DMS 273 treated with DMSO at 0.1 percent for 48 hours (cell line): ENCODE measurements at places on chromosomes 16 and 17.

- peak; percentile 3 for DNase-seq
Observed at GRCh38 chr16:69796285-69797118, 34.4 kb downstream of the WWP2 start.

DNA sequence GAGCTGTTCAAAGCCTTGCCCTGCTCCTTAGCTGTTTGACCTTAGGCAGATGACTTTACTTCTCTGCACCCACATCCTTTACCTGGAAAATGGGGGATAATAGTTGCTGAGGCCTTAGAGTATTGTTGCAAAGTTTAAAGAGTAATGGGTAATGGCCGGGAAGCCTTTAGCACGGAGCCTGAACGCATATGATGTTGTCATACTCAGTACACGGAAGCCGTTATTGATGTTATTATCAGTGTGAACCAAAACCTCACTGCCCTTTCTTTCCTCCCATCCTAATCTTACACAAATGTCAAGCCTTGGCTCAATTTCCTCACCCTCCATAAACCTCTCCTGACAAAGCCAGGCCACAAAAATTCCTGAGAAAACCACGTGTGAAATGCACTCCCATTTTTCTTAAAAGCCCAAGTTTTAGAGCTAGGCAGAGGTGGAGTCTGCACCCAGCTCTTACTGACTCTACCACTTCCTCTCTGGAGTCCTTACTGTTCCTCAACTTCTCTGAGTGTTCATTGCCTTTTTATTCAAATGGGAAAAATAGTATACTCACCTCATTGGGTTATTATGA lies 67.3 kb upstream of the CACNG3 start:
- no peak for DNase-seq

DNA sequence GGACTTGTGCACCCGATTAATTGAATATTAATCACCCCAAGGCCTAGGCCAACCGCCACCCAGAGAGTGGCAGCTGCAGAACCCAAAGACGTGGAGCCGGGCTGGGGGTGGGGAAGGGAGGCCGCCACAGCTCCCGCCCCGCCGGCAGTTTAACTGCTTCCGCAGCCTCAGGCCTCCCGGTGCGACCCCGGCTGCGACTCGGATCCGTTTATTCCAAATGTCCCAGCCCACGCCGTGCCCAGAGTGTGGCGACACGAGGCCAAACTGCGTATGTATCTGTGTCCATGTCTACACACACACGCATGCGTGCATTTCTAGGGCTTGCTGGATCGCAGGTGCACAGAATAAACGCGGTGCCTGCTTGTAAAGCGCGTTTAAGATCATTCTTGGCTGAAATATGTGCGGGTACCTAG lies 802 bp upstream of the TOB1 start:
- DNase-seq: peak; percentile 74

DNA sequence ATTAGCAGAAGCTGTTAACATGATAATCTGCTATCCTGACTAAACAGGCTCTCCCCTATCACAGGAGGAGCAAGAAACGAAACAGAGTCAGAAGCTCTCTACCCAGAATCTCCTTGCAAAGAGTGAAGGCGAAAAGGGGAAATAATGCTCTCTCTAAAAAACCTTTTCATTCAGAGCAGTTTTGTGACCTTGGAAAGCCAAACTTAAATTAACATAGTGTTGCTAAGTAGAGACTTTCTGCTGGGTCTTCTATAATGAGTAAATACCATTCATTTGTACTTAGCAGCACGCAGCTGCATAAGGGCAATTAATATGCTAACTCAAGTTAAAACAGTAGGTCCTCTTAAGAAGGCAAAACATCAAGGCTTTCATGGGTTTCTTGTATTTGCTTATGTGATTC lies 101.7 kb upstream of the GPR139 start:
- DNase-seq: no peak

DNA sequence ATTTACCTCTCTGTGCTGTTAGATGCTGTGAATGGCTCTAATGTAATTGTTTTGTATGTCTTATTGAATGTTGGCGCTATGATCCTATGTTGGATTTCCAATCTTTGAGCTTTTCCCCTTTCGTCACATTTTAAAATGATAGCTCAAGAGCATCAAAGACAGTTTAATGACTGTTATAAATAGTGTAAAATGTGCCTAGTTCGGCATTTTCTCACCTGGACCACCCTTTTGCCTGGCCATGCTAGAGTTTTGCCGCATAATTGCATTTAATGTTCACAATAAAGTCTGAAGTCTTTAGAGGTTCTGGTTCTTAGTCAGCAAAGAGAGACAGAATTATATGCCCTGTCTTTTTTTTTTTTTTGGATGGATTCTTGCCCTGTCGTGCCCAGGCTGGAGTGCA lies 155.2 kb downstream of the SNX29 start:
- no peak for DNase-seq

DNA sequence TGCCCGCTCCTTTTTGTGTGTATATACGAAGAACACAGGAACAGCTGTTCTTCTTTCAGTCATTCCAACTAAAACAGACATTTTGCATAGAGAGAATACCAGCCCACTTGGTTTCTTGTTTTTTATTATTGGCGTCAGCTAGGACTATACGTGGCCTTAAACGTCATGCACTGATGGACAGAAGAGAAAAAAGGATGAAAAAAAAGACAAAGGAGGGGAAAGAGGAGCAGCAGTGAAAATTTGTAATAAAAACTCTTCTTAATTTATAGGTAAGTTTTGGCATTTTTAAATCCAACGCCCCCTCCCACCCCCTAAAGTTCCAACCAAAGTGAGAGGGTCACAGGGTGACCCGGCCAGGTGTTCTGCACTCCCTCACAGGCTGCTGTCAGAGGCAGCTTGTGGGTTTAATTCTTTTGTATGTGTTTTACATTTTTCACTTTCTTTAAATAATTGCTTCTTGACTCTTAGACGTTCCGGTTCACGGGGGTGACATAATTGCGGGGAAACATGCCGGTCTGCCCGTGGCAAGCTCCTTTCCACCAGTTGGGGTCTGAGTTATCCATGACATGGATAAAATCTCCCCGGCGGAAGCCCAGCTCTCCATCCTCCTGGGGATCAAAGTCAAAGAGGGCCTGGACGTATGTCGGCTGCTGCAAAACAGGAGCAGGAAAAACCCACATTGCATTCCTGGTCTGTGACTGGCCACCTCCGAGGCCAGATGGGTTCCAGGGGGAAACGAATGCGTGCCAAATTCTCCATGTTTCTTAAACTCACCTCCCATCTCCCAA lies 30.9 kb upstream of the SLC25A19 start:
- DNase-seq: no peak
